Stimulated activated naive CD4-positive, alpha-beta T cell (primary cell): ENCODE measurements at places on chromosomes 13 and 19.

DNA sequence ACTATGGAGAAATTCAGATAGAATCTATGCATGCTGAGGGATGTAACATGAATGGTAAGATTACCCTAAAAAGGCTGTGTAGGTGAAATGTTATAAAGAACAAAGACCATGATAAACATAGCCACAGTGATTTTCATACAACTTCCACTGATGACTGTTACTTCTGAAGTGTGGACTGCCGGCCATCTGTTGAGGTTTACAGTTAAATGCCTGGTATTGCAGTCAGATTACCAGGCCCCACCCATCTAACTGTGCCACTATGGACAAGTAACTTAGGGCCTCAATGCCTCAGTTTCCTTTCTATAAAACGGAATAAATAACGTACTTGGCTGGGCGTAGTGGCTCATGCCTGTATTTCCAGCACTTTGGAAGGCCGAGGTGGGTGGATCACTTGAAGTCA, 395.6 kb downstream of the KLF12 start:
- DNase-seq: no peak

DNA sequence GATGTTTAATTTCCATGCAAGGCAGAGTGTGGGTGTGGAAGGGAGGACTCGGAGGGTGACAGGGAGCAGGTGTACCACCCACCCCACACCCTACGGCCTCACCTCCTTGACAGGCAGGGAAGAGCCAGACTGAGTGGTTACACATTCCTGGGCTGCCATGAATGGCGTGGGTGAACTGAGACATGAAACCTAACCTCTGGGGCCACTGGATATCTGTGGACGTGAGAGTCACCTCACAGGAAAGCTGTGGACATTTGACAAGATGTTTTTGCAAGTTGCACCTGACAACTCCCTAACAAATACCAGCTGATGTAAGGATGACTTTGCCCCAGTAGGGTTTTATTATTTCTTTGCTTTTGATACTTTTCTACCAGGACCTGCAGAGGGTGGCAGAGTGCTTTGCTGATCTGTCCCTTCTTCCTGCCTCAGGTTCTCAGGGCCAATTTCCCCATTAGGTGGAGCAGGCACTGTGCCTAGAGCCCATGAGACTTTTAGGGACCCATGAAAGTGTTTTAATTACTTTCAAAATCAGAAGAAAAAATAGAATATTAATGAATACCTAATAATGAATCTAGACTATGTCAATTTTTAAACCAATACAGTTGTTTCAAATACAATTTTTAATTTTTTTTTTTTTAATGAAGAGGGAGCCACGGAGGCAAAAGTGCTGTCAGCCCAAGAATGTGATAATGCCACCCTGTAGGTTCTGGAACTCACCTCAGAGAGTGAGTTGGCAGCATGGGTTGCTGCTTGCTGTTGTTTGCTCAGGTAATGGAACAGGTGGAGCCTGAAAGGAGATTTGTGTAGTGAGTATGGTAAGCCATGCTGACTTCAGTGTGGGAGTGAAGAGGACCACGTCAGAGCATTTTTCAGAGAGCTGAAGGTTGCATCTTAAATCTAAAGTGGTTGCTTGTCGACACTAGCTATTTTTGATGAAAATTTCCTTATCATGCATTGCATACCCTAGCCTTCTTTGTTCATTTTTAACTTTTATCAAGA, 58.0 kb upstream of the CYSLTR2 start:
- DNase-seq: peak; percentile 70

- no peak for DNase-seq
Measured at GRCh38 chr13:100547791-100548201, 40.8 kb downstream of the GGACT start.

DNA sequence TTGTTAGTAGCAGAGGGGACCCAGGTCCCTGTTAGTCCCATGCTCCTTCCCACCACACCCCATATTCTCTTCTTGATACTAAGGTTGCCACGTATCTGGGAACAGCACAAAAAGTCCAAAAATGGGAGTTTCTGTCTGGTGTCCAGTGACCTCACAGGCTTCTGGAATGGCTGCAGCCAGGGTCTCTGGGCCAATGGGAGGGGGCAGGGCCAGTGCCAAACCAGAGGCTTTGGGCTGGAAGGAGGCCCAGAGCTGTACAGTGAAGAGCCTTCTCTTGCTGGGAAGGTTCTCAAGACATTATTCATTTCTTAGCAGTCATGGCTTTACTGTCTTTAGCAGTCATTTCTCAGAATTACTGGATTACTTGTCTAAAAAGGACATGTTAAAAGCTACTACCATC, 119.2 kb downstream of the FRY start:
- no peak for DNase-seq

DNA sequence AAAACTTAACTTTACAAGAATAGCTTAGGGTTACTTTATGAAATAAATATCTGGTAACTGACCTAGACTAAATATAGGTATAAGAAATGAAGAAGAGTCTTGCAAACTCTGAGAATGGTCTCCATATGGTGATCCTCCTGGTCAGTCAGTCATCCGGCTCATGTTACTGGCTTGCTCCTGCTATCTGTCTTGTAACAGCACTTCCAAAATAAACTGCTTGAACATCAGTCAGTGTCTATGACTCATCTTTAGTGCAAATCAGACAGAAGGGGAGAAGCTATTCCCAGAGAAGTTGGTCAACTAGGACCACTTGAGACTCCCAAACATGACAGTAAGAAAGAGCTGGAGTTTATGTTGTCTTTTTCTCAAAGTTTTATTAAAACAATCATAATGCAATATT, 1550.9 kb downstream of the PCDH9 start:
- no peak for DNase-seq

DNA sequence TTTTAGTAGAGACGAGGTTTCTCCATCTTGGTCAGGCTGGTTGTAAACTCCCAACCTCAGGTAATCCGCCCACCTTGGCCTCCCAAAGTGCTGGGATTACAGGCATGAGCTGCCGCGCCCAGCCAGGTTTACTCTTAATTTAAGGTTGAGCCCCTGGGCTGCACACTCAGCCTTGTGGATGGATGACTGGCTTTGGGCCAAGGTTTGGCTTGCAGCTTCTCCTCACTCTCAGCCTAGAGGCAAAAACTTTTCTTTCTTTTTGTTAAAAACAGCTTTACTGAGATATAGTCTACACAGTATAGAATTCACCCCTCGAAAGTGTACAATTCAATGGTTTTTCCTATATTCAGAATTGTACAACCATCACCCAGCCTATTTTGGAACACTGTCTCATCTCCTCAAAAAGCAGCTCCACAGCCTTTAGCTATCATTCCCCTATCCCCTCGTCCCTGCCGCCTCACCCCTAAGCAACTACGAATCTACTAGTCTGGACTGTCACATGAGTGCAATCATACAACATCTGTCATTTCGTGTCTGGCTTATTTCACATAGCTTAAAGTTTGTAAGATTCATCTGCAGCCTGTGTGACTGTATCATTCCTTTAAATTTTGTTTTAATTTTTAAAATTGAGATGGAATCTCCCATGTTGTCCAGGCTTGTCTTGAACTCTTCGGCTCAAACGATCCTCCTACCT, 14.5 kb upstream of the TSPAN16 start:
- no peak for DNase-seq

- DNase-seq: no peak
Measured at GRCh38 chr13:98784666-98785065, 32.2 kb upstream of the SLC15A1 start.

DNA sequence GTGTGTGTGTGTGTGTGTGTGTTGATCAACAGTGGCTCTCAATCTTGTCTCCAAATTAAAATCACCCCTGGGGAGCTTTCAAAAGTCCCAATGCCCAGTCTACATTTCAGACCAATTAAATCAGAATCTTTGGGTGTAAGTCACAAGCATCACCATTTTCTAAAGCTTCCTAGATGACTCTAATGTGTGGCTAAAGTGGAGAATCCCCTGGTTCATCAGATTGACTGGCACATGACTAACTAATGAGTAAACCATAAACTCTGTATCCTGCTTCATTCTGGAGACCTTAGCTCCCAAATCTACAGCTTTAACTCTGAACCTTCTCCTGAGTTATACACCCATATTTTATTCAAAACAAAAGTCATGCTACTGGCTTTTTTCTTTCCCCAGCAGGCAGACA, 131.3 kb downstream of the SUCLA2 start:
- no peak for DNase-seq

GRCh38 chr19:47723581-47723940, 10.3 kb downstream of the EHD2 start:
- no peak for DNase-seq

- DNase-seq: no peak
Measured at GRCh38 chr13:81394640-81395039, 1053.7 kb upstream of the SPRY2 start.
